Fibroblast of skin of scalp (primary cell): ENCODE measurements at places on chromosomes 3 and 15.

GRCh38 chr3:135781026-135781815 is 184.3 kb upstream of the PPP2R3A start:
- no peak for DNase-seq

DNA sequence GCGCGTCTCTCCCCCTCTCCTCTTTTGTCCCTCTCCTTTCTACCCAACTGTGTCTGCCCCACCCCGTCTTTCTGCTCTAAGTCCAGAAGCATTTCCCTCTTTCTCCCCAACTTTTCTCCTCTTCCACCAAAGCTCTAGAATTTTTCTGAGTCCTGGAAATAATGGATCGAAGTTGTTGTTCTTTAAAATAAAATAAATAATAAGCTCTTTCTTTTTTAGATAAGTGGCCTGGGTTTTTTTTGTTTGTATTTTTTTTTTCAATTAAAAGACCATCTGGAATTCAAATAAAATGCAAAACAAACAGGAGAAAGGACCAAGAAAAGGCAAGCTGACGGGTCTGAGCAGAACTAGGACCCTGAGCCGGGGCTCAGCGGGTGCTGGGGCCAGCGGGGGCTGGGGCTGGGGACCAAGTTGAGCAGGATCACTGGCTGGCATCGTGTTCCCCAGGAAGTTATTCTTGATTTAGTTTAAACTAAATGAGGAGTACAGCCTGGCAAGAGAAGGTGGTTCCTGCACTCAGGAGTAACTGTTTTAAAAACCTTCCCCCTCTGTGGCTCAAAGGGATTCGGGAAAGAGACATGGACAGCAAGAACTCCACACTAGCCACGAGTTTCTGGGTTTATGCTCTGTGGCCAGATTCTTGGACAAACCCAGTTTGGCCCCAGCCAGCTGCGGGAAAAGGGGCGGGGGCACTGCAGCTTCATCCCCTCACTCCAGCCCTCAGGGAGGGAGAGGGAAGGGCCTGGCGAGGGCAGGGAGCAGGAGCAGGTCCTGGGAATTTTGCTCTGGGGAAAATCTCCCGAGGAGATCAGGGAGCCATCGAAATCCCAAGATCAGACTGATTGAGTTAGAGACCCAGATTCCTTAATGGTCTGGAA is 8.4 kb downstream of the GATA2 start:
- no peak for DNase-seq

GRCh38 chr15:58985443-58985842 is 2.0 kb upstream of the RNF111 start:
- peak; percentile 35 for DNase-seq

- DNase-seq, result peak; percentile 72
These were observed 63.1 kb downstream of the ITGA11 start for GRCh38 chr15:68368731-68369435.

GRCh38 chr3:177569875-177570657 is 372.8 kb upstream of the TBL1XR1 start:
- peak; percentile 56 for DNase-seq

GRCh38 chr15:48279608-48280007 is 51.6 kb upstream of the DUT start:
- no peak for DNase-seq

- peak; percentile 39 for DNase-seq
These were observed at the start of gene RARRES1 for GRCh38 chr3:158731938-158732855. TSS of gene RARRES1 (minus strand) at chr3:158732457. CDS start at chr3:158732415, 42 bp downstream.

GRCh38 chr3:45957586-45957985 is 14.3 kb downstream of the CXCR6 start:
- no peak for DNase-seq

DNA sequence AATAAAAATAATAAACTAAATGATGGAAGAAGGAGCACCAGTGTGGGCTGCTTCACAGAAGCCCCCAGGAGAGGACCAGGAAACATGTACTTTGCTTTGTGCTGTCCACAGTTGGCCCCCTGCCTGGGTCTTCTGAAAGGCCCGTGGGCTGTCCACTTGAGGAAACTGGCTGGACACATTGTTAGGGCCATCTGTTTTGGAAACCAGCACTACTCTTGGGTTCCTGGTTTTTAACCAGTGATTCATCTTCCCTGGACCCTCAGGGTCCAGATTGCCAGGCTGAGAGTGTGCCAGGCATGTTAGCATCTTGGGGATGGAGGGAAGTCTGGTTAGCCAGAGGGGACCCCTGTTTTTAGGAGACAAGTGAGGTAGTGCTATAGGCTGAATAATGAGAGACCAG is 297.2 kb upstream of the C2CD4B start:
- no peak for DNase-seq

DNA sequence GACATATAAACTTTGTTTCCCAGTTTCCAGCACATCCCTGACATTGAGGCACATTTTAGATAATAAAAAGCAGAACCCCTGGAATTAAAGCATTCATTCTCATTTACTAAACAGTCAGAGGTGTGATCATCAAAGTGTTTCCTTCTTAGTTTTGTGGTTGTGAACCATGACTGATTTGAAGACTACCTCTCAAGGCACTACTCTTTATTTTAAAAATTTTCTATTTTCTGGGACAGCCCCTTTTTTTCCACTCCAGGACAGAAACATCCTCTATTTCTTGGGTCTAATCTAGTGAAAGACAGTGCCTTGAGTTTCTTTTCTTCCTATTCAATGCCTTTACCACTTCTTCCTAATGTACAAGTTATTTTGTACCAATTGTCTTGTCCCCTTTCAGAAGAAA is 5.2 kb downstream of the SST start:
- DNase-seq, result no peak

- peak; percentile 34 for DNase-seq
These were observed 534 bp downstream of the FRMD5 start for GRCh38 chr15:44194323-44195150.

DNA sequence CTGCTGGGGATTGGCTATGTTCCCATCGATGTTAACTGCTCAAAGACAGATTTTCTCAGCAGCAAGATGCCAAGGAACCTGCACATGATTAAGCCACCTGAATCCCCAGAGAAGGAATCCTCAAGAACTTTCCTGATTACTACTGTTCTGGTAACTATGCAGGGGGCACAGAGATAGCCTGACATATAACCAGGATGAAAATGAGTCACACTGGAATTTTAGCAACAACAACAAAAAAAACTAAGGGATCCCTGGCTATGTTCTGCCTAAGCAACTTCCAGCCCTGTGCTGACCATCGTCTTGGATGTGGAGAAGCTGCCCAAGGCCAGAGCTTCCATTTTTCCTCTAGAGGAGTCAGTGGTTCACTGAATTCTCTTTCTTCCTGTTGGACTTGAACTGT is 13.8 kb downstream of the RIOX2 start:
- peak; percentile 25 for DNase-seq

GRCh38 chr15:53246404-53246803 is 456.3 kb upstream of the ONECUT1 start:
- DNase-seq, result no peak

- no peak for DNase-seq
These were observed 1.0 kb upstream of the C3orf52 start for GRCh38 chr3:112084980-112085705.

- DNase-seq, result no peak
These were observed 65.2 kb downstream of the SLCO2A1 start for GRCh38 chr3:133964547-133964946.

- DNase-seq, result no peak
These were observed 16.1 kb downstream of the C3orf22 start for GRCh38 chr3:126542340-126543241.

GRCh38 chr3:114745322-114746240 is 401.5 kb downstream of the ZBTB20 start:
- DNase-seq, result peak; percentile 48

GRCh38 chr3:122498152-122498551 is 16.6 kb downstream of the KPNA1 start:
- no peak for DNase-seq

DNA sequence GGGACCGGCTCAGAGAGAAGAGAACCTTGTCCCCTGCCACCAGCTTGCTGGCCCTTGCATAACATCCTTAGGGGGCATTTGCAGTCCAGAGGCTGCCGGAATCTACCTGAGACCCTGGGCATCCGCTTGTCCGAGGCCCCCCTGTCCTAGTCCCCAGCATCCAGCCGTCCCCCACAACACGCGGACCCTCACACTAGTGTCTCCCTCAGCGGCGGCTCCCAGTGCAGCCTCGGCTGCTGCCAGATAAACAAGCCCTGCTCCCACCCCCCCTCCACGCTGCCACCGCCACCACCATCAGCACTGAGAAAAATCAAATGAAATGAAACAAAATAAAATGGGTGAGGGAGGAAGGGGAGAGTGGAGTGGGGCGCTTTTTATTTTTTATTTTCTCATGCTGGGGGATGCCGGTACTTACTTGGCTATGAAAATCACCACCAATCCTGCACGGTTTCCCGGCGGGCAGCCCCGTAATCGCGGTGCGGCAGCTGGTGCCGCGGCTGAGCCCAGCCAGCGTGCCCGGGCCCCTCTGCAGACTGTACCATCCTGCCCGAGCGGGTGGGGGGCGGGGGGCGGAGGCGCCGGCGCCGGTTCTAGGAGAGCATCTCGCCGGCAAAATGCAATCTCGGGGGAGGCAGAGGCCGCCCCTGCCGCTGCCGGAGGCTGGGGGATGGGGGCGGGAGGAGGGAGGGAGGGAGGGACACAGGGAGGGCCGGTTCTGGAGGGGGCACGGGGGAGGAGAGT is at the start of gene ATP2B2:
ATP2B2 (minus strand) TSS at position 537 of the 741 bp plus-strand sequence. CDS start 56,043 bp downstream, outside the sequence.
- no peak for DNase-seq

DNA sequence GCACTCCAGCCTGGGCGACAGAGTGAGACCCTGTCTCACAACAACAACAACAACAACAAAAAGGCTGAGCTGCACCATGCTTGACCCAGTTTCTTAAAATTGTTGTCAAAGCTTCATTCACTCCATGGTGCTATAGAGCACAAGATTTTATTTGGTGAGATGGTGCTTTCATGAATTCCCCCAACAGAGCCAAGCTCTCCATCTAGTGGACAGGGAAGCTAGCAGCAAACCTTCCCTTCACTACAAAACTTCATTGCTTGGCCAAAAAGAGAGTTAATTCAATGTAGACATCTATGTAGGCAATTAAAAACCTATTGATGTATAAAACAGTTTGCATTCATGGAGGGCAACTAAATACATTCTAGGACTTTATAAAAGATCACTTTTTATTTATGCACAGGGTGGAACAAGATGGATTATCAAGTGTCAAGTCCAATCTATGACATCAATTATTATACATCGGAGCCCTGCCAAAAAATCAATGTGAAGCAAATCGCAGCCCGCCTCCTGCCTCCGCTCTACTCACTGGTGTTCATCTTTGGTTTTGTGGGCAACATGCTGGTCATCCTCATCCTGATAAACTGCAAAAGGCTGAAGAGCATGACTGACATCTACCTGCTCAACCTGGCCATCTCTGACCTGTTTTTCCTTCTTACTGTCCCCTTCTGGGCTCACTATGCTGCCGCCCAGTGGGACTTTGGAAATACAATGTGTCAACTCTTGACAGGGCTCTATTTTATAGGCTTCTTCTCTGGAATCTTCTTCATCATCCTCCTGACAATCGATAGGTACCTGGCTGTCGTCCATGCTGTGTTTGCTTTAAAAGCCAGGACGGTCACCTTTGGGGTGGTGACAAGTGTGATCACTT is 2.0 kb downstream of the CCR5 start:
- peak; percentile 16 for DNase-seq

GRCh38 chr15:36557364-36557763 is 22.1 kb upstream of the CDIN1 start:
- DNase-seq, result no peak

- DNase-seq, result no peak
These were observed 965 bp upstream of the SLC38A3 start for GRCh38 chr3:50203809-50204803.

- DNase-seq, result peak; percentile 74
These were observed 4.8 kb upstream of the CSK start for GRCh38 chr15:74776821-74777768.

GRCh38 chr3:58421004-58421403 is 12.6 kb downstream of the PDHB start:
- DNase-seq, result no peak

DNA sequence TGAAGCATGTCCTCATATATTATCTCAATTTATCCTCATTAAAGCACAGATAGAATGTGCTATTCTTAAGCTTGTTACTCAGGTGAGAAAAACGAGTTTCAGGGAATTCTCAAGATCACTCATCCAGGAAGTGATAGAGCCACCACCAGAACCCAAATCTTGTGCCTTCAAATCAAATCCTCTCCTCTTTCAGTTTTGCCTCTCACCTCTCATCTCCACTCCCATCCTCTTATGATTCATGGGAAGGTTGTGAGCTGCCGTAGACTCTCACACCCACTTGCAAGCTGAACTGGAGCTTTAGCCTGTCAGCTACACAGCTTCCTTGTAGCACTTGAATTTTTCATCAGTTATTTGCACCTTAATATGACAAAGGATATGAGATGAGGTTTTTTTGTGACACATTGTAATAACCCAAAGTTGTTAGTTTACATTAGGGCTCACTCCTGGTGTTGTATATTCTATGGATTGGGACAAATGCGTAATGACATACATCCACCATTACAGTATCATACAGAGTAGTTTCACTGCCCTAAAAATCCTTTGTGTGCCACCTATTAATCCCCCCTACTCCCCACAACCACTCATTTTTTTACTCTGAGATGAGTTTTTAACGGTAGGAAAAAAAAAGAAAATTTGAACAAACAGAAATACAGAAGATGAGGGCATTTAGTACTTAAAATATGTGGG is 25.7 kb downstream of the GPR15 start:
- no peak for DNase-seq

DNA sequence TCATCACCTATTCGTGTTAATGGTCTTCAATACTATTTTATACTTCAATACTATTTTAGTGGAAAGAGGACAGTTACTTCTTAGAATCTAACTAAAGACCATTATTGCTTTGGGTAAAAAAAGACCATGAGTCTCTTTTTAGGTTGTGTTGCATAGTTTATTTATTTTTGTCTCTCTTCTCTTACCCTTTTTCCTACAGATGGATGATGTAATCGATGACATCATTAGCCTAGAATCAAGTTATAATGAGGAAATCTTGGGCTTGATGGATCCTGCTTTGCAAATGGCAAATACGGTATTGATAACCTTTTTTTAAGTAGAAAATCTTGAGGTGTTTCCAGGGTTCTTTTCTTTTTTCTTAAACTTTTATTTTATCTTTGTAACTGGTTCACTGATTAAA is 58.5 kb upstream of the SAMMSON start:
- DNase-seq, result peak; percentile 5

DNA sequence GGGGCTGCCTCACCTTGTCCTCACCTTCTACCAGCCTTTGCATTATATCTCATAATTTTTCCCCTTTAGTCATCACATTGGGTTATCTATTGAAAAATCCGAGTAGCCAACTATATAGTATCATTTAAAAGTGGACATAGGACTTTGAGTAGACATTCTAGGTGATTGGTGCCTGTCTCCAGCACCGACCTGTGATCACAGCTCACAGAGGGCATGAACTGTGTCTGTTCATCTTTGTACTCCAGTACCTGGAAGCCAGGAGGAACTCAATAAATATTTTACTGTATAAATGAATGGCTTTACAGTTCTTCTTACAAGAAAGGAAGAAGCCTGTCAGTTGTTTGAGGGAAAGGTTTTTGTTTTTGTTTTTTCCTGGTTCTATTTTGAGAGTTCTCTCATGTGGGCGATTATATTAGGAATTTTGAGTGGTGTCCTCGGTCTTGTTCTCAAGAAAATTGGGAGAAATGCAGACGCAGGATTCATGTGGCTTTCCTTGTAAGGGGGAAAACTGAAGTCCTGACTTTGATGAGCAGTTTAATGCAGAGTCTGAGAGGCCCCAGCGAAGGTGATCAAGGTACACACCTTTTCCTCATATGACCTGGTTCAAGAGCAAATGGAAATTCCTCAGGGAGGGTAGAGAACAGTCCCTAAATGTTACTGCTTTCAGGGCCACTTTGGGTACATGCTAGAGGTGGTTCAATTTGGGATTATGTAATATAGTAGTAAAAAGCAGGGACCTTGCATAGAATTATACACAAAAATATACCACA is 46.1 kb downstream of the CMTM8 start:
- DNase-seq, result no peak
